Left cardiac atrium (tissue), 4 donors: ENCODE measurements at places on chromosomes 13 and 19. TPM values are rescaled to one million over a fixed set of nuclear protein-coding genes. Genes with fewer than 3 reads are reported as not detected.

- DNase-seq = peak; percentile 77
Measured at GRCh38 chr19:7534531-7535046, 928 bp upstream of the PNPLA6 start.

GRCh38 chr13:66644855-66645460, 585.2 kb downstream of the PCDH9 start:
- no peak for DNase-seq

Gene PRRG2
- 1.1 TPM for total RNA-seq

Gene ICAM3
- 25.3 TPM for total RNA-seq

Gene AKAP8
- 30.5 TPM for total RNA-seq

Gene CRLF1
- total RNA-seq = 26.8 TPM
